T-helper 2 cell treated with Interferon-gamma antibody and Interleukin-4, amounts not matched to agents 5 μg/mL and 100 μg/mL, for 36 hours (primary cell): ENCODE measurements at places on chromosomes 7 and 10.

DNA sequence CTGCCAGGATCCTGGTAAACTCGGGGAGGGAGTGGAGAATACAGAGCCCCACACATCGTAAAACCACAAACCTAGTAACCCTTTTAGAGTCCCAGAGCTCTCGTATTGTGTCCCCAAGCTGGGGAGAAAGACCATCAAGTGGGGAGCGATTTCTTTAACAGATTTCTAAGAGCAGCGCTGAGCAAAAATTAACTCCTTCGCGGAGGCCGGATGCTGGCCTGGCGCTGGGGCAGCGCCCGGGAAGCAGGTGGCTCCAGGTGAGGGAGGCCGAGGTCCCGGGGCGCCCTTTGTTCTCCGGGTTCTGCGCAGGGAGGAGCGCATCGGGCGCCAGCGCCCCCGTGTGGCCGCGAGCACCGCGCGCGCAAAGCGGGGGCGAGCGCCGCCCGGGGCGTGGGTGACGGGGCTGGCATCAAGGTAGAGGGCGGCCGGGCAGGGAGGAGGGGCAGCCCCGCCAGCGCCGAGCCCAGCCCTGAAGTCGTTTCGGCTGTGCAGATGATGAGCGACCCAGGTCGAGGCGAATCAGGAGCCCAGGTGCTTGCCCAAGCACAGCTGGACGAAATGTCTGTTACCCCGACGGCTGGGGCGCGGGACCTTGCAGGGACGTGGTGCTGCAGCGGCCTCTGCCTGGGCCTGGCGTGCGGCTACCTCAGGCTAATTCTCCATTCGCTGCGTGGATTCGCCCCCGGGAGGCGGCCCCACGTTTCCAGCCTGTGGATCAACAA is 10.4 kb upstream of the FGFR2 start:
- H3K27me3 ChIP-seq: peaks cover 8% of the 10 kb centered on the region
- H3K4me1 ChIP-seq: no peaks in the 10 kb centered on the region
- H3K4me3 ChIP-seq: no peak overlapping the region
- no peaks in the 10 kb centered on the region for H3K36me3 ChIP-seq
- DNase-seq: peak; percentile 25

GRCh38 chr7:37420946-37421695 is 27.5 kb downstream of the ELMO1 start:
- no peak for DNase-seq
- H3K27ac ChIP-seq: no peak overlapping the region
- no peak overlapping the region for H3K4me3 ChIP-seq
- no peaks in the 10 kb centered on the region for H3K36me3 ChIP-seq
- H3K27me3 ChIP-seq: no peaks in the 10 kb centered on the region

GRCh38 chr10:69745698-69746097 is 56.0 kb upstream of the COL13A1 start:
- H3K27ac ChIP-seq: no peak overlapping the region
- H3K36me3 ChIP-seq: no peaks in the 10 kb centered on the region
- peaks cover 1% of the 10 kb centered on the region for H3K4me1 ChIP-seq
- H3K27me3 ChIP-seq: peaks cover 39% of the 10 kb centered on the region
- no peak overlapping the region for H3K4me3 ChIP-seq
- no peak for DNase-seq

DNA sequence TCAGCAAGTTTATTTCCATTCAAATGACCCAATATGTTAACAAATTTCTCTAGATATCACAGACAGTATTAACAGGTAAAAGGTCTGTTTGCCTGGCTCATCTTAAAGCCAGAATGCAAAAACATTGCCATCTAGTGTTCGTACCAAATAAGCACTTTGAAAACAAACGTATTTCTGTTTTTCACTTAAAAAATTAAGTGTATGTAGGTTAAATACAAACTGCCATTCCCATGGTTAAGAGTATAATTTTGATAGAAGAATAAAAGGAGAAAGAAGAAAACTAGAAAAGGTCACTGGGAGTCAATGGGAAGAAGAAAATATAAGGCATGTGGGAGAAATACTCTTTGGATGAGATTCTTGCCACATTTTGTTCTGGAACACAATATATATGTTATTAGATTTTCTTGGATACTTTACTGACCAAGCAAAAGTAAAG is 51.0 kb downstream of the ORC5 start:
- no peaks in the 10 kb centered on the region for H3K27me3 ChIP-seq
- H3K36me3 ChIP-seq: peaks cover 9% of the 10 kb centered on the region
- no peak overlapping the region for H3K4me3 ChIP-seq
- no peak for DNase-seq
- H3K27ac ChIP-seq: no peak overlapping the region

DNA sequence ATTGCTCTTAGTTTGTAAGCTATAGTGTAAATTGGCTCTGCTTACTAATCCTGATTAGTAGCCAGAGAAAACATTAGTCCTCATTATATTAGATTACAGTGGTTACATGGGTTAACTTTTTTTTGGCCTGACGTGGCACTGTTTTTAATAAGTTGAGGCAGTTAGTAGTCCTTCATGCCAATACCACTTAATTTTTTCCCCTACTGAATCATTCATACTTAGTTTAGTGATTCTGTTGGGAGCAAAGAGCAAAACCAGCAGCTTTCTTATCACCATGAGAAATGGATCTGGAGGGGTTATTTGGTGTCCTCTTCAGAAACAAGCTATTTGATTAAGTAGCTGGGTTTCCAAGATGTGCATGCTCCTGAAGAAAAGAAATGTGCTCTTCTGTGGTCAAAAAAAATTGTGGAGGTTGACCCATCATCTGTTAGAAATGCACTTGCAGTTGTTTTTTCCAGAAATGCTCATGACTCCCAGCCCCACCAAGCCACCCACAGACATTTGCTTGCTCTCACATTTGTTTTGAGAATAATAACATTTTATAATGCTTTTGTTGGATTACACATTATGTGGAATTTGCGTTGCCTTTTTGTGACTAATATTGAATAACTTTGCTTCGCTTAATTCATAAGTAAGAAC is 258.5 kb downstream of the HDAC9 start:
- no peaks in the 10 kb centered on the region for H3K4me1 ChIP-seq
- H3K36me3 ChIP-seq: no peaks in the 10 kb centered on the region
- no peak overlapping the region for H3K4me3 ChIP-seq
- no peak overlapping the region for H3K27ac ChIP-seq
- DNase-seq: no peak

- H3K4me1 ChIP-seq: no peaks in the 10 kb centered on the region
- no peaks in the 10 kb centered on the region for H3K27me3 ChIP-seq
- DNase-seq: no peak
- no peaks in the 10 kb centered on the region for H3K36me3 ChIP-seq
- H3K4me3 ChIP-seq: no peak overlapping the region
- no peak overlapping the region for H3K27ac ChIP-seq
These were observed 34.0 kb upstream of the DGKB start for GRCh38 chr7:14936554-14936953.

GRCh38 chr10:30210296-30210695 is 138.8 kb downstream of the MTPAP start:
- H3K27ac ChIP-seq: no peak overlapping the region
- peaks cover 5% of the 10 kb centered on the region for H3K4me1 ChIP-seq
- no peak overlapping the region for H3K4me3 ChIP-seq

DNA sequence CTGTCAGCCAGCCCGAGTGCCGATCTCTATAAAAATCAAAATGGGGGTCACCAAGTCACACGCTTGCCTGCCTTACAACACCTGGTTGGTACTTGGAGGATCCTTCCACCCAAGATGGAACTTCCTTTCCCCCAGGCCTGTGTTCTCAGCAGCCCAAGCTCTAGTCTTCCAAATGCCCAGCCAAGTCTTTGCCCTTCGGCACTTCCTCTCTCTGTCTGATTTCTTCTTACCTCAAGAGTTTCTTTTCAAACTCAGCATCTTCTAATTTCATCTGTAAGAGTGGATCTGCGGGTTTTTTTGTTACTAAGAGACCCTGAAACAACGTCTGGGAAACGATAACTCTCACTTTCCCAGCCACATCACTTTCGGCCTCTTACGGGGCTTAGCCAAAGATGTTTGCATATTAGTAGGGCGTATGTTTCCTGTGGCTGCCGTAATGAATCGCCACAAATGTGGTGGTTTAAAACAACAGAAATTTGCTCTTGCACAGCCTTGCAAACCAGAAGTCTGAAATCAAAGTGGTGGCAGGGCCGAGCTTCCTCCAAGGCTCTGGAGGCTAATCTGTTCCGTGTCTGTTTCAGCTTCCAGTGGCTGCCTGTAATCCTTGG is 219.9 kb downstream of the TCF7L2 start:
- no peak overlapping the region for H3K27ac ChIP-seq
- H3K36me3 ChIP-seq: no peaks in the 10 kb centered on the region
- no peak for DNase-seq

DNA sequence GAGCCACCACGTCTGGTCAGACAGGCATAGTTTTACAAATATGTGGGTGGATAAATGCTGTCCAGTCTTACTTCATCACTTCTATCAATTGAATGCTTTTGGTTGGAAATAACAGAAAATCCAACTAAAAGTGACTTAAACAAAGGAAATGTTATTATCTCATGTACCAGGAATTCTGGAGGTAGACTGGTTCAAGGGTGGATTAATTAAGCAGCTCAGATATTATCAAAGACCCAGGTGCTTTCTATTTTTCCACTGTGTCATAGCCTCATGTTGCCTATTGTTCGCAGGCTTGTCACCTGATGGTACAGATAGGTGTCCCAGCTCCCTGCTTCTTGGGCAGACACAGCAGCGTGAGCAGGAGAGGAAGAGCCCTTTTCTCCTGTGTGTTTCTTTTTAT is 156.1 kb upstream of the CTBP2 start:
- H3K4me3 ChIP-seq: no peak overlapping the region
- no peak overlapping the region for H3K27ac ChIP-seq
- no peaks in the 10 kb centered on the region for H3K27me3 ChIP-seq

DNA sequence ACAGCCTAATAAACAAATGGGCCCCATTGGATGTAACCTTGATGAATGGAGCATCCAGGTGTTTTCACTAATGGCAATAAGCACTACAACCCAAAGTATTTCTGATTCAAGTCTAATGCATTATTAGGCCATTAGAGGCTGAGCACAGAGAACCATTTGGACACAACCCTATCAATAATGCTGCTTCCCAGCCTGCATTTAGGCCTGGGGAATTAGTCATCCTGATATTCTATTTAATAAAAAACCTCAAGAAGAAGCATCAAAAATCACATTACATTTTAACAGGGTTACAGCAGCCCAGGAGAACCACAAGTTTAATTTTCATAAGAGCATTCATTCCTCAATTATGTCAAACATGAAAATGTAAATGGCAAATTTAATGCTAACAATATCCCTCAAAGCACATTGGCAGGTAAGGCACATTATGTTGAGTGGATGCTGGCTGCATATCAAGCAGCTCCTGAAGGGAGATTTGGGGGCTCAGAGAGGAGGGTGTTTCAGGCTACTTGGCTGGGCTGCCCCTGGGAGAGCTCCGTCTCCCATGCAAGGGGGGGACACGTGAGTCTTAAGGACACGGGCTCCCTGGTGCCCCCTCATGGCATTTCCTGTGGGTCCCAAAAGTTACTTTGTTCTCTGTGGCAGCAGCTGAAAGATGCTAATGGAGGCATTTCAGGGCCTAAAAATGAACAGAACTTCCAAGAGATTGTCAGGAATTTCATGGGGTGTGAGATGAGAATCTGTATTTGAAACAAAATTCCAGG is 143.4 kb downstream of the HERPUD2 start:
- H3K4me1 ChIP-seq: no peaks in the 10 kb centered on the region
- no peak overlapping the region for H3K27ac ChIP-seq
- DNase-seq: no peak
- no peaks in the 10 kb centered on the region for H3K36me3 ChIP-seq
- peaks cover 8% of the 10 kb centered on the region for H3K27me3 ChIP-seq

DNA sequence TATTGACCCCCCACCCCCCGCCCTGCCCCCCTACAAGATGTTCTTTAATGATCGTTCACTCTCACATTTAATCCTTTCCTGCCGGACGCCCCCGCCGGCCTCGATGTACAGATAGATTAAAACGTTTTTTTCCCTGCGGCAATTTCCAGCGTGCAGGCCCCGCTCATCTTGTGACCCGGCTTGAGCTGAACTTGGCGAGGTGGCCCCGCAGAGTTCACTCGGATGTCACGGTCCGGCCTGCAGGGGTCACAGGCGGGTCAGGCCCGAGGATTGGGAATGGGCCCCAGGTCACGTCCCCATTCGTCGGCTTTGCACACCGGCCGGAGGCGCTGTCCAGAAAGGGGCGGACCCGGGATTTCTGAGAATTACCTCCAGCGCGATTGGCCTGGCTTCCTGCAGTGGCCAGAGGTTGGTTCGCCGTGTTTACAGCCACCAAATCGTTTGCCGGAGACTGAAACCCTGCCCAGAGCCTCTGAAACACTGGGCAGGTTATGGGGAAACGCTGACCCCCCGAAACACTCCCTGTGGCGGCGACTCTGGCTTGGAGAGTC is 1.9 kb upstream of the CYP26A1 start:
- peaks cover 22% of the 10 kb centered on the region for H3K4me1 ChIP-seq
- H3K27ac ChIP-seq: no peak overlapping the region
- no peak for DNase-seq
- H3K4me3 ChIP-seq: peak overlapping the region; percentile 68

GRCh38 chr7:90119178-90119971 is 34.9 kb upstream of the STEAP1 start:
- no peak for DNase-seq
- H3K4me1 ChIP-seq: peaks cover 4% of the 10 kb centered on the region
- H3K36me3 ChIP-seq: no peaks in the 10 kb centered on the region
- peaks cover 30% of the 10 kb centered on the region for H3K27me3 ChIP-seq
- H3K4me3 ChIP-seq: no peak overlapping the region

- H3K36me3 ChIP-seq: no peaks in the 10 kb centered on the region
- DNase-seq: no peak
- no peak overlapping the region for H3K27ac ChIP-seq
- peaks cover 7% of the 10 kb centered on the region for H3K4me1 ChIP-seq
- H3K27me3 ChIP-seq: no peaks in the 10 kb centered on the region
These were observed 932 bp downstream of the NYAP1 start for GRCh38 chr7:100484673-100485045.
